B cell (primary cell): ENCODE measurements at places on chromosomes 6 and 20.

DNA sequence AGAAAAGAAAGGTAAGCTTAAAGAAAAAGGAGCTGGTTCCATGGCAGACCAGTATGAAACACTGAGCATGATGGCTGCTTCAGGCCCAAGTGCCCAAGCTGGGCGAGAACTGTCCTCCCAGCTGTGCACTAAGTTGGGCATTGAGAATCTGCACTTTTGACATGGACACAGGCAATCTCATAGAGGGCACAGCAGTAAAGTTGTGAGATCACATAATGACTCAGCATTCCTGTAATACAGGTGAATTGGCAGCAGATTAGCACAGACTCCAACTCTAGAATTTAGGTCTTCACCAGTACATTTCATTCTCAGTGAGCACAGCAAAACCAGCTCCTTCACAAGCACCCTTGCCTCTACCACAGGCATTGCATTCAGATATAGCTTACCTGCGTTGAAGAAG lies 343.4 kb downstream of the PKHD1 start:
- no peak for DNase-seq

GRCh38 chr6:139468178-139468819 lies 93.9 kb upstream of the CITED2 start:
- DNase-seq, result no peak

GRCh38 chr6:22727710-22728109 lies 158.3 kb downstream of the HDGFL1 start:
- DNase-seq, result no peak

- DNase-seq, result no peak
Measured at GRCh38 chr6:168243812-168244376, 75.7 kb downstream of the DACT2 start.

DNA sequence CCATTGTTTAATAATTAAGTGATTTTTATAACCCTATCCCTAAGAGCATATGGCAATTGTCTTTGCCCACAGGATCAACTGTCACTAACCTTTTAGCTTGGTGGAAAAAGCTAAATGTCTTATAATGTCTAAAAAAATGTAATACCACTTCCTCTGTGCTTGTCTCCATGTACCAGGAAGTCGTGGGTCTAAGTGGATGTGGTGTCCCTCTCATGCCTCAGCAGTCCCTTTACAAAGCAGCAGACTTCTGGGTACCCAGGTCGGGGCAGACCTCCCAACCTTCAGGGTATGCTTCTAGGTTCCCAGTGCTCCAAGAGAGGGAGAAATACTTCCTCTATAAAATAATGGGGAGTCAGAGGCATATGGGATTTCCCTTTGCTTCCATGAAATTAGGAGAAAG lies 74.7 kb downstream of the ZHX3 start:
- DNase-seq, result no peak

GRCh38 chr20:50310673-50311051 lies 120.0 kb downstream of the CEBPB start:
- DNase-seq, result no peak

DNA sequence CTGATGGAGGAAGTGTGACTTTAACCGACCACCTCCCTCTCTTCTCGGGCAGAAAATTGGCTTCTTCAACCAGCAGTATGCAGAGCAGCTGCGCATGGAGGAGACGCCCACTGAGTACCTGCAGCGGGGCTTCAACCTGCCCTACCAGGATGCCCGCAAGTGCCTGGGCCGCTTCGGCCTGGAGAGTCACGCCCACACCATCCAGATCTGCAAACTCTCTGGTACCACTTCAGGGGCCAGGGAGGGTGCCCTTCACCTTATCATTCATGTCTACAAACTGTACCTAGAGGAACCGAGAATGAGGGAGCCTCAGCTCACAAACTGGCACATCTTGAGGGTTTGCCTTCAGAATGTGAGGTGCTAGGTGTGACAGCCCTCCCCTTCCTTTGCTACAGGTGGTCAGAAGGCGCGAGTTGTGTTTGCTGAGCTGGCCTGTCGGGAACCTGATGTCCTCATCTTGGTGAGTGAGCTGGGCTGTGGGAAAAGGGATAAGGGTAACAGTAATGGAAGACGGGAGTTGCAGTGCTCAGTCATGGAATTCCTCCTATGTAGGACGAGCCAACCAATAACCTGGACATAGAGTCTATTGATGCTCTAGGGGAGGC lies 18.6 kb downstream of the ABCF1 start:
- DNase-seq, result no peak

DNA sequence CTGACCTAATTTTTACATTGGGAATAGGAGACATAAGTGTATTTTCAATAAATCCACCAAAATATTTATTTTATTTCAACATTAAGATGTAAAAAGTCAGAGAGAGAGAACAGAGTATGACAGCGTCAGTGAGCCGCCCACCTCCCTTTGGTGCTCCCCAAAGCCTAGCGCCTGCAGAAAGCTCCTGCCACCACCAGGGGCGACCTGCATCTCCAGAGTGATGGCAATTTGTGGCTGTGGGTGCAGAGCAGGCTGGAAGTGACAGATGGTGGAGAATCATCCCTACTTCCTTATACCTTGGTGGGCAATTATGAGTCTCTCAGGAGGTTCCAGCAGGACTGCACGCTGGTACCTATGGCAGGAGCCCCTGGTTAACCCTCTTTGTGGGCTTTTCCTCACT lies 87.3 kb downstream of the PTPRT start:
- no peak for DNase-seq

GRCh38 chr6:117947234-117947633 lies 40.2 kb downstream of the SLC35F1 start:
- DNase-seq, result no peak

- DNase-seq, result no peak
Measured at GRCh38 chr6:5113096-5113495, 28.0 kb downstream of the PPP1R3G start.

DNA sequence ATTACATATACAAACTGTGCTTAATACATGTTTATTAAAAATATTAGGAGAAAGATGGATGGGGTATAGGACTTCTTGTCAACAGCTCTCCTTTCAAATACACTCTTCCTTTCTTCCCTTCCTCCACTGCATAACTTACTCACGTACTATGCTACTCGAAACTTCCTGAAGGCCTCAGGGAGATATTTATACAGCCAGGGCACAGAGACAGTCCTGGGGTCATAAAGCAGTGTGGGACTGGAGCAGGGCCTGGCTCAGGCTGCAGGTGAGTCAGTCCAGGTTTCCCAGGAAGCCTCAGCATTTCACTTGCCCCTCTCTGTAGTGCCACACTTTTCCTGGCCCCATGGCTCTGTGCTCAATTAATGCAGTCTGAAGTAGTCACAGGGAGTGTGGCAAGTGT lies 157.0 kb downstream of the UBE3D start:
- no peak for DNase-seq

- DNase-seq, result no peak
Measured at GRCh38 chr20:38471987-38472512, 593 bp upstream of the RALGAPB start.

DNA sequence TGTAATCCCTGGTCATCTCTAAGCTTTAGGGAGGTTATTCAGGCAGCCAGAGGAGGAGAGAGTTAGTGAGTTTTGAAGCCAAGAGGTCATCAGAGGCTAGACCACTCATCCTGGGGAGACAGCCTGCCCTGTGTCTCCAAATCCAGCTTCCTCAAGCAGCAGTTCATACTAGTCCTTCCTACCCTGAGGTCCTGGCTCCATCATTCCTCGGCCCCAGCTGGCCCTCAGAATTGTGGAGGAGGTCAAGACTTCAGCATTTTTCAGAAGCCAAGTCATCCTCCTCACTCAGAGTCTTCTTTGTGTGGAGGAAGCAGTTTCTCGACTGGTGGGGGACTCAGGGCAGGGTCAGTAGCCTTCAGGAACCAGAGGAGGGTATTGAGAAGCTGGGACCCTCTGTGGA lies 12.4 kb upstream of the KIAA1755 start:
- no peak for DNase-seq

GRCh38 chr6:68641172-68641571 lies 6.1 kb downstream of the ADGRB3 start:
- no peak for DNase-seq

GRCh38 chr6:134240665-134241431 lies 77.1 kb downstream of the SGK1 start:
- DNase-seq, result peak; percentile 93

DNA sequence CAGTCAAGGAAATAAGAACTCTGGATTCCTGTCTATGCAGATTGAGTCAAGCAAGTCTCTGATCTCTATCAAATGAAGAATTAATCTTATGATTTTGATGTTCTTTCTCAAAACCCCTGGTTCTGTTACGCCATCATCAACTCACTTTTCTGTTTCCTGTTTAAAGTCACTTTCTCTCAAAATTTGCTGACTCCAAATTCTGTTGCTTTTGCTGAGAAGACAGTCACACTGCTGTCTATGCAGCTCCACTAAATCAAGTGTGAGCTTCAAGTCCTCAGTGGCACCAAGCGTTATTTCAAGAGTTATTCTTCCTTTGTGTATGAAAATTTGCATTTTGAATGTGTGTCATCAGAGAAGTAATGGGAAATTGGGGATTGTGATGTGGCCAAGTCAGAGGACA lies 663.3 kb downstream of the KIF16B start:
- DNase-seq, result no peak

- no peak for DNase-seq
Measured at GRCh38 chr6:118791499-118791898, 102.5 kb upstream of the ASF1A start.
